Esophagus squamous epithelium (tissue), 5 donors: ENCODE measurements at places on chromosomes 2 and 18. TPM values are rescaled to one million over a fixed set of nuclear protein-coding genes. Genes with fewer than 3 reads are reported as not detected.

DSC1 gene
- 1.1 TPM for total RNA-seq

DNA sequence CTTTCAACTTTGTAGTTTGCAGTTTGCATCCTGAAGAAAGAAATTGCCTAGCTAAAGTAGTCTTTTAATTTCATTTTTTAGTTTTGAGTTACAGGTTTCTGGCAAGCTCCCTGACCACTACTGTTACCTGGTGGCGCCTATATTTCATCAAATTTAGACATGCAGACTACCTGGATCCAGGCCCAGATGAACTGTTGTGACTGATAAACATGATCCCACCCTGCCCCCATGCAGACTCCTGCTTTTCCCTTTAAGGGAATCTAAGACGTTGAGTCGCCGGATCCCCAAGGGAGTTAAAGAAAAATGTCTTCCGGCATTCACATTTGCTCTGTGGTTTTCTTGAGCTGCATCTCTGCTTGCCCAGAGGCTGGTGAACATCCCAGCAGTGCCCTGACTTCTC is 22.2 kb downstream of the METAP1D start:
- DNase-seq, result no peak

DNA sequence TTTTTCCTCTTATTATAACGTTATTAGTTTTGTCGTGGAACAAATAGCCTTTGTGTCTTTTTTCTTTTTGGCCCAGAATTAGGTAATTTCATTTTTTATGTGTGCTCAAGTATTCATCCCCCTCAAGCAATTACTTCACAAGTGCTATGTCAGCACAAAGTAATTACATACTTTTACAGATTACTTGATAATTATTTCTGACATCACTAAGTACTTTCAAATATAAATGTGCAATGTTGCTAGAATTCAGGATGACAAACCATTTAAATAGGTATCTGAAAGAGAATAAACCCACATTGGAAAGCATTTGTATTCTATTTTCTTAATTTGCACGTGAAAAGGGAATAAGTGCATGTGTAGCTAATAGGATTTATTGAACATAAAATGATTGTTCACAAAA is 238.2 kb downstream of the CDH7 start:
- no peak for DNase-seq

- DNase-seq, result no peak
Measured at GRCh38 chr2:122007577-122007976, 252.1 kb downstream of the TSN start.

DNA sequence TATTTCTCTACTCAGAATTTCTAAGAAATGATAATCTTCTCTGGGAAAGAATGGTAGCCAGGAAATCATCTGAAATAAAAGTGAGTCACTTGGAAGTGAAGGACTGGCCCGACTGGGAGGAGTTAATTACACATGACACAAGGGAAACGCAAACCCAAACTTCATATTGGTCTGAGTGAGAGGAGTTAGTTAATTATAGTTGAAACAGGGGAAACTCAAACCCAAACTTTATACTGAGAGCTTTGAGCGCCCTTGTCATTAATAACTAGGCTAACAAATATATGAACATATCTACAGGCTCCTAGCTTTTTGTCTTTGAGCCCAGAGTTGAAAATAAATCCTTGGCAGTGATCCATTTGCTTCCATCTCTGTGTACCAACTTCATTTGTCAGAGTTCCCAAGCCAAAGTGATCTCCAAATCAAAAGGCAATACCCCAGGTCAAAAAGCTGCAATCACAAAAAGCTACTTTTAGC is 187.8 kb upstream of the COL3A1 start:
- DNase-seq, result no peak

GRCh38 chr18:8262221-8262620 is 347.0 kb upstream of the RAB12 start:
- no peak for DNase-seq

DNA sequence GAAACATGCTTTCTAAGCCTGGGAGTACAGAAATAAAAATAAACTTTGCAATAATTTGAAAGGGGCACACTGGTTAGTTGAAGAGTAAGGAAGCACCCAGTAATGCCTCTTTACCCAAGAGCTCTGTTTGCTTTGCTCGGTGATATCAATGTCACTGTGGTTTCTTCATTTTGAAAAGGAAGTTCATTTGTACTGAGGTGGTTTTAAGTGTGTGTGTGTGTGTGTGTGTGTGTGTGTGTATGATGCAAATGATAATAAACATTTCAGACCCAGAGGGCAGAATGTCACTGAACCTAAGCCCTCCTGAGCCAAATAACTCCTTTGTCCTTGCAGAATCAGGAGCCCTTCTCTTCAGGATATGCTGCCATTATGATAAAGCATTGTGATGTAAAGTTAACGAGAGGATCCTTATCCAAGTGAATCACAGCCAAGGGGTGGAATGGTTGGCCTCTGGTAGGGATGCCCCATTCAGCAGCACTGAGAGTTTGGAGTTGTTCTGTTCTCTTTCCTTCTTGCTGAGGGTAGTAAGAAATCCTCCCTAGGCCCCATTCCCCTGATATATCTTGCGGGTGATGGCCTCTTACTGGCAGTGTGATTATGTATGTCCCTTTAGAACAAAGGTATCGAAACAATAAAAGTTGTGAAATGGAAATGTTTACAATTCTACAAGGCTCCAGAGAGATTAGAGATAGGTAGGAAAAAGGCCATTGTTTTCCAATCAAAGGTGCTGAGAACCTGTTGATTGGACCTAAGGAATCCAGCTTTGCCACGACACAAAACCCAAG is 7.6 kb downstream of the ITGA6 start:
- no peak for DNase-seq

PRKAG3 gene
- total RNA-seq, result not detected
